ENCODE measurements at places on chromosomes 12 and 14. TPM values are rescaled to one million over a fixed set of nuclear protein-coding genes. Genes with fewer than 3 reads are reported as not detected.

DNA sequence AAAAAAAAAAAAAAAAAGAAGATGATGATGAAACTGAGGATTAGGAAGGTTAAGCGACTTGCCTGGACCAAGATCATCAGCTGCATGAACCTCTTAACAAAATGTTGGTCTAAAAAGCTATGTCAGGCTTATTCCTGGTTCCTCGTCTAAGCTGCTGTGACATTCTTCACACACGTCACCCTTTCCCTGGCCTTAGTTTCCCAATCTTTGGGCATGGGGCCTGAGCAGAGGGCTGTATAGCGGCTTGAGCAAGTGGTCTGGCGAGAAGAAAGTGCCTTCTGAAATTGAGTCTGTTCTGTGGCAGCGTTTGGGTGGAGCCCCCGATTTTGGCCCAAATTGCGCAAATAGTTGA lies 58.7 kb upstream of the CCND2 start:
- DNase-seq, result no peak

- DNase-seq, result no peak
These were observed 1209.5 kb downstream of the SLC16A7 start for GRCh38 chr12:60805364-60805763.

DNA sequence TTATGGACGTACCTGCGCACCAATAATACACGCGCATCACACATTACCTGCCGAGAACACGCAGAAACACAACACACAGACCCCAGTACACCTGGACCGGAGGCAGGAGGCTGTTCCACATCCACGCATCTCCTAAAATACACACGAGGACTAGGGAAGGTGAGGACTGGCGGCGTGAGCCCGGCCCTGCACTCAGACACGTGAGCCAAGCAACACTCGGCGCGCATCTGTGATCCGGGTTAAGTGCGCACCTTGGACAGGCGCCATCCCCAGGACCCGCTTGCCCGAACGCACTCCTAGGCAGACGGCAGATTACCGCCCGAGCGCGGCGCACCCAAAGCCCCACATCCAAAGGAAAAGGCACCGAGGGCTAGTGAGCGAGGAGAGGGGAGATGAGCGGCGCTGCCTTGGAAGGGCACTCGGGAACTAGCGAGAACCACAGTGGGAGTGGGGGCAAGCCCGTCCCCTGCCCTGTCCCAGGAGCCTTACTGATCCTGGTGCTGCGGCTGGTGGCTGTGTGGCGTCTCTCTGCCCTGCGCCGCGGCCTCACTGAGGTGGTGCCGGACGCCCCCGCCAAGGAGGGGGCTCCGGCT lies 417 bp downstream of the GLS2 start:
- peak; percentile 81 for DNase-seq

GRCh38 chr12:131123817-131124216 lies 170.1 kb downstream of the ADGRD1 start:
- DNase-seq, result no peak

DNA sequence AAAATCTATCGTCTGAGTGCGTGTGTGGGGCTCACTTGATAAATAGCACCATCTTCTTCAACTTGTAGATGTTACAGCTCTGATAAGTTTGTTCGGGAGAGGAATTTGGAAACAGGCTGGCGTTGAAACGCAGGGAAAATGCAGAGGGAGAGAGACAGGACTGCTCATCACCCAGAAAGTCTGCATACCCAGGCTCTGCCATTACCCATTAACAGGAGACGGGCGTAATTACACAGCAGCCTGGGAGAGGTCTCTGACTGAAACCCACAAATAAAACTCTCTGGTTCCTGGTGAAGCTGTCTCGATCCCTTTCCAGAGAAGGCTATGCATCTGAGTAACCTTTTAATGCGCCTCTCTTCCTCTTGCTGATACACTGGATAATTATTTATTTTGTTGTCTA lies 547.3 kb downstream of the BCL11B start:
- DNase-seq, result no peak

- DNase-seq, result no peak
These were observed 26.0 kb upstream of the GLIPR1L2 start for GRCh38 chr12:75364919-75365318.

DNA sequence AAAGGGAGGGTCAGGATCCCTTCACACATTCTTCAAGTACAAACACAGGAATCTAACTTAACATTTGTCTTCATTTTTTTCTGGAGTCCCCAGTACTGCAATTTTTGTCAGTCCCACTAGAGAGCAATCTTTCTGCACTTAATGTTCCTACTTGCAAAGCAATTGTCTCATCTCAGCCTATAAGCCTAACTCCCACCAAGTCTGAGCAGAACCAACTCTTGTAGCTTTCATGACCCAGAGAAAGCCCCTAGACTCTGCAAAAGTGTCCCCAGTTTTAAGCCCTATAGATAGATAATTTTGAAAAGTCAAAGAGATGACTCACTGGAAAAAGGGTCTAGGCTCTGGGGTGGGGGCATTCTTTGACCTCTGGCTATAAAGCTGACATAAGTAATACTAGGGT lies 1.8 kb upstream of the ZBTB39 start:
- DNase-seq, result no peak

DNA sequence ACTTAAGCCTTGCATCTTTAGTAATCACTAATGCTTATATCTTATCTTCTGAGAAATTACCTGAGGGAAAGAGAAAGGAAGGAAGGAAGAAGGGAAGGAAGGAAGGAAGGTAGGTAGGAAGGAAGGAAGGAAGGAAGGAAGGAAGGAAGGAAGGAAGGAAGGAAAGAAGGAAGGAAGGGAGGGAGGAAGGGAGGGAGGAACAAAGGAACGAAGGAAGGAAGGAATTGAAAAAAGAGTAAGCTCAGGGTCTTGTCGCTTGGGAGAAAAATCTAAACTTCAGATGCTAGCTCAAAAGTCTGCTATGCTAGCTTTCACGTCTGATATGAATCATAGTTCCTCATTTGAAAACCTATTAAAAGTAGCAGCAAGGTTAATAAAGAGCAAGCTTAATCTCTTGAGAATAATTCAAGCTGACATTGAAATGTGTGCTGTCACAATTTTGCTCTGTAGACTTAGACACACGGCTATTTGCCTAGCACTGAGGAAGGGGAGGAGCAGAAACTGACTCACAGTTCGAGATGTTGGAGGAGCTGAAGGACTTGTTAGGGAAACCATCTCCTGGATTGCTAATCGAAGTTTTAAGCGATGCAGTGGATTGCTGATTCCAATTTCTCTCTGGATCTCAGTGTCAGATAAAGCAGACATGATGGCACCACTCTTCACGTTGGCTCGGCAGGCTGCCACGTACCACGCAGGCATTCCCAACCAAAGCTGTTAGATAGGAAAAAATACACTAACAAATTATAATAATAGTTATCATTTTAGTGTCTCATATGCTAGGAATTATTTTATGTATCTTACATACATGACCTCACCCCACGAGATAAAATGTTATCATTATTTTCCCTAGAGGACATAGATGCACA lies 216.7 kb downstream of the ACSS3 start:
- DNase-seq, result no peak

DNA sequence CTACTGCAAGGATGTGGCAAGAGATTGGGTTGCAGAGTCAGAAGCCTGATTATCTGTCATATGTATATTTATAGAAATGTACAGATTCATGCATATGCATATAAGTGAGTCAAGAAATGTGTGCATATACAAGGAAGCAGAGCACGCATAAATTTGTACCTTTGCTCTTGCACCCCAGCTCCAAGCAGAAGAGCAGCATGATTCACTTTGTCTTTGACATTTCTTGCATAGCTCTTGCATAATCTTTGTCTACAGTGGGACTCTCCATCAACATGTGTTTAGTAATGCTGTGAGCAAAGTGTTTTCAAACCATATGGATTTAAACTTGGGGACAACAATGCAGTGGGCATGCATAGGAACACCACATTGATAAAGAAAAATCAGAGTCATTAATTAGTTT lies 330.7 kb upstream of the DCN start:
- DNase-seq, result no peak

GRCh38 chr12:120078868-120079267 lies 37.7 kb downstream of the RAB35 start:
- peak; percentile 30 for DNase-seq

GRCh38 chr14:102394717-102395375 lies 32.1 kb downstream of the TECPR2 start:
- DNase-seq, result no peak

- DNase-seq, result peak; percentile 77
These were observed 1.0 kb downstream of the CD9 start for GRCh38 chr12:6201213-6201608.

- DNase-seq, result no peak
These were observed 42.1 kb downstream of the STXBP6 start for GRCh38 chr14:25007832-25008231.

DNA sequence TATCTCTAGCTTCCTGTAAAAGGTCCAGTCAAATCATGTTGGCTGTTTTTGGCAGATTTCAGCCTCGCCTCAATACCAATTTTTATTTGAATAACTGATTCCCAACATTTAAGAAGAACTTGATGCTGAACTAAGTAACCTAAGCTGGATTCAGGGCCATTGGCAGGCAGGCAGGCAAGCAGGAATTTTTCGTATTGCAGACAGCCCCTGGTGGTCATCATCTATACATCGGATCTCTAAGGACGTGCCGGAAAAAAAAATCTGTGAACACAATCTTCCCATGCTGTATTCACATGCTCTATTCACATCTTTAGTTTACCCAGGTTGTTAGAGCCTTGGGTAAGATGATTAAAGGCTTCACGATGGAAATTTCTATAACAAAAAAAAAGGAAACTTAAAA lies 7.0 kb downstream of the VCPKMT start:
- DNase-seq, result no peak

GRCh38 chr12:25315388-25315787 lies 64.7 kb upstream of the KRAS start:
- DNase-seq, result no peak

- no peak for DNase-seq
These were observed 2.2 kb downstream of the RIN3 start for GRCh38 chr14:92515546-92516343.

GRCh38 chr12:98418357-98419075 lies 96.9 kb upstream of the TMPO start:
- DNase-seq, result peak; percentile 94

GRCh38 chr14:51592836-51593235 lies 58.9 kb upstream of the FRMD6 start:
- DNase-seq, result no peak

GRCh38 chr12:99911081-99911480 lies 73.7 kb downstream of the ANKS1B start:
- DNase-seq, result no peak

DNA sequence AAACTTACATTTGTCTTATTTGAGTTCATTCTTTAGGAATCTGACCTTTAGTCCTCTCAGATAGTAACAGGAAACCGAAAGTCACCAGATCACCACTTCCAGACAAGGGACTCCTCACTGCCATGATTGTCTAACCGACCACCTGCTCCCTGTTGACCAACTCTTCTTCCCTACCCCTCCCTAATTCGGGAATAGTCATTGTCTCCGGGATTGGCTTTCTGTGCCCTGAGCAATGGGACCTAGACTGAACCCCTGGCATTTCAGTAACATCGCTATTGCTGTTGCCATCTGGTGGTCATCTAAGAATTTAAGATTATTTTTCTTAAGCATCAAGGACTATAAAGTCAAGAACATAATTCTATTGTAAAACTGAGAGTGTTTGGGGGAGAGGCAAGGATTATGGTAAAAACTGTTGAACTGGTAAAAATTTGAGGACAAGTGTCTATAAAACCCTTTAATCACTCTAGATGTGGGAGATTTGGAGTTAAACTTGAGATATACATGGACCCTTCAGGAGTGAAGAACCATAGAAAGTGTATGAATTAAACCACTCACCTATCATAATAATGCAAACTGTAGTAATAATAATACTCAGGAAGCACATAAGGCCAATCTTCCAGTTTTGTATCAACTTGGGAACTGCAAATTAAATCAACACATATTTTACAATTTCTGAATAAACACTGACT lies 6.3 kb downstream of the CLEC2A start:
- DNase-seq, result no peak

DNA sequence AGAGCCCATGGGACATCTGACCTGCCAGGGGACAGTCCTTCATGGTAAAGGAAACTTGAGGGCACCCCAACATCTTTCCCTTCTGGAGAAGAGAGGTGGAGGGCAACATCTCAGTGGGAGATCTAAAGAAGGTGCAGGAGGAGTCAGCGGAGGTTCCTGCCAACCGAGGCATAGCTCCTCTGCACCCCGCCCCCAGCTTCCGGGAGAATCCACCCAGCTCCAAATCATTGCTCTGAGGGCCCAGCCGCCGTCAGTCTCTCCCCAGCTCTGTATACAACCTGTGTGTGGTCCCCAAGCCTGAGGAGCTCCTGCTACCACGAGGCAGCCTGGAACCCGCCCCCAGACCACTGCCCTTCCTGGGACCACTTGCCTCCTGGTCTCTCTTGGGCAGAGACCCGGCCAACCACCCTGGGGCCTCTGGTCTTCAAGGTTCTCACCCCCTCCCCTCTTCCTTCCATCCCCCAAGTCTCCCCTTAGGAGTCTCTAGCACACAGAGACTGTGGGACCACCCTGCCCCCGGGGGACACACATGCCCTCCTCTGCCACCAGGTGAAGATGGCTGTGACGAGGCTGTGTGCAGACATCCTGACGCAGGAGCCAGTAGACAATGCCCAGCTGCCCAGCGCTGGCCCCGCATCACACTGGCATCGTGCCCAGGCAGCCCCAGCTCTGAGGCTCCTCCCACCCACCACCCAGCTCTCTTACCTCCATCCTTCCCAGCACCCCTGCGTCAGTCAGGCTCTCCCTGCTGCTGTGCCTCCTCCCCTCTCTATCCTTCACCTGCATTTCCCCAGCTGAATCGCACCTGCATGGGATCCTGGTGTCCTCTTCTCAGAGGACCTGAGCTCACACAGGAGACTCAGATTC lies 13.0 kb upstream of the NUDT14 start:
- no peak for DNase-seq

DNA sequence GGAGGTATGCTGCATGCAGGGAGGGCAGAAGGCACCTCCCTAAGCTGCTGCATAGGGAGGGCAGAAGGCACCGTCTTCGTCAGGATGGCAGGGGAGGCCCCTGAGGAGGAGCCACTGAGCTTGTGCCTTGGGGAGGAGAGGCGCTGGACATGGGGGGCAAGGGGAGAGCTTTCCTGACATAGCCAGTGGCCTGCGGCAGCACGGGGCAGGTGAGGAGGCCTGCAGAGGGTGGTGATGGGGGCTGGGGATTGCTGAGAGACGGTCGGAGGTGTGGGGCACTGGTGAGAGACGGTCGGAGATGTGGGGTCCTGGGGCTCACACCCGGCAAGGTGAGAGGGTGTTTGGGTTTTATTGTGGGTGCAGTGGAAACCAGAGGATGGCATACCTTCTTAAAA lies 10.4 kb upstream of the BDKRB2 start:
- DNase-seq, result no peak

KERA gene
- not detected for total RNA-seq

ACTR10 gene
- 61.7 TPM for total RNA-seq

INHBE gene
- not detected for total RNA-seq

AMDHD1 gene
- 1.4 TPM for total RNA-seq

P2RX2 gene
- 0.55 TPM for total RNA-seq

EPYC gene
- total RNA-seq, result not detected

TAS2R43 gene
- total RNA-seq, result not detected

ANO6 gene
- 85.0 TPM for total RNA-seq

GLI1 gene
- total RNA-seq, result 1.4 TPM

FAM222A gene
- 6.2 TPM for total RNA-seq

KRT82 gene
- not detected for total RNA-seq

KLRF2 gene
- not detected for total RNA-seq

OR4E2 gene
- total RNA-seq, result not detected

Data from upper lobe of right lung (tissue), 1 donor.